ENCODE measurements at places on chromosomes 1 and 21.
A peak's percentile ranks its signal among the peaks of the same experiment; 100 is the strongest.

DNA sequence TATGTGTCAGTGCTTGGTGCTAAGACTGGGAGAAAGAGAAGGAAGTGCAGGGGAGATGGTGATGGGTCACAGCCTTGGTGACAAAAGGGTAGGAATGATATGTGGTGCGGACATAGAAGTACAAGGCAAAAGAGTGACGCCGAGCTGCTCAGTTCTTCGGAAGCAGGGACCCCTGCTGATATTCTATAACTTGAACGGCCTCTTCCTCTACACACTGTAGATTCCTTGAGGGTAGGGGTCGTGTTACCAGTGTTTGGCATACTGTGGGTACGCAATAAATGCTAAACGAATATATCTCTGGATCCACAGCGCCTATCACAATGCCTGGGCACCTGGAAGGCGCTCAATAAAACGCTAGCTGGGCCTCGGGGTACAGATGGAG, 488 bp downstream of the DBT start:
- no peak for DNase-seq

- no peak for DNase-seq
Measured at GRCh38 chr1:182389619-182390047, 2.0 kb downstream of the GLUL start.

DNA sequence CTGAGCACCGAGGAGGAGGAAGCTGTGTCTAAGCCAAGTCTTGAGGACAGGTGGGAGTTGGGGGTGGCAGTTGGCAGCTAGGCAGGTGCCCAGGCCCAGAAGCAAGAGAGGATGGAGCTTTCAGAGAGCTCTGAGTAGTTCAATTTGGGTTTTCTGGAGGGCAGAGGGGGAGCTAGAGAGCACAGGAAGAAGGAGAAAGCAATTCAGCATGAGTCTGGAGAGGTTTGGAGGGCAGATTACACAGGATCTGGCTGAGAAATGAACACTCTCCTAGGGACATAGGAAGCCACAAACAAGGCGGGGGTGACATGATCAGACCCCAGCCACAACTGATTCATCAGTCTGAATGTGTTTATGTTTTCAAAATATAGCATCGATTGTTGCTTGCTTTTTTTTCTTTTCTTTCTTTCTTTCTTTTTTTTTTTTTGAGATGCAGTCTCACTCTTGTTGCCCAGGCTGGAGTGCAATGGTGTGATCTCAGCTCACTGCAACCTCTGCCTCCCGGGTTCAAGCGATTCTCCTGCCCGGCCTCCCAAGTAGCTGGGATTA, 23.8 kb downstream of the PTPRF start:
- no peak for DNase-seq

GRCh38 chr21:25573409-25574206, 33.7 kb downstream of the MRPL39 start:
- peak; percentile 48 for DNase-seq

GRCh38 chr1:197808880-197809279, 33.6 kb upstream of the DENND1B start:
- DNase-seq, result no peak

DNA sequence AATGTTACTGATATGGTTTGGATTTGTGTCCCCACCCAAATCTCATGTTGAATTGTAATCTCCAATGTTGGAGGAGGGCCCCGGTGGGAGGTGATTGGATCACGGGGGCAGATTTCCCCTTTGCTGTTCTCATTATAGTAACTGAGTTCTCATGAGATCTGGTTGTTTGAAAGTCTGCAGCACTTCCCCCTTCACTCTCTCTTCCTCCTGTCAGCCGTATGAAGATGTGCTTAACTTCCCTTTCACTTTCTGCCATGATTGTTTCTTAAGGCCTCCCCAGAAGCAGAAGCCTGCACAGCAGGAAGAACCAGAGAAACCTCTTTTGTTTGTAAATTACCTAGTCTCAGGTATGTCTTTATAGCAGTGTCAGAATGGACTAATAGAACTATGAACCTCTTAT, 28.4 kb downstream of the TRIM33 start:
- no peak for DNase-seq

DNA sequence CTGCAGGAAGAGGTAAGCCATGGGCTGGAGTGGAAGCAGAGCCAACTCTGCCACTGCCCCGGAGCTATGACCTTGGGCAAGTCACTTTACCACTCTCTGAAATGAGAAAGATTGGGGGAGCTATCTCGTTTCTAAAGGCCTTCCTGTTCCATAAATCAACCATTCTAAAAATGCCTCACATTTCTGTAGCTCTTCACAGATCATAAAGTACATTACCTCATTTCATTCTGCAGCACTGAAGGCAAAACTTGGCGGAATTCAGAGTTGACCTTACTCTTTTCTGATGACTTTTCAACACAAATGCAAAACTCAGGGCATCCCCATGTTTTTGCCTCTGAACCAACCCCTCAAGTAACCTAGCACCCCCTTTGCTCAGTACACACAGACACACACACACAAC, 404.0 kb upstream of the NFIA start:
- no peak for DNase-seq

DNA sequence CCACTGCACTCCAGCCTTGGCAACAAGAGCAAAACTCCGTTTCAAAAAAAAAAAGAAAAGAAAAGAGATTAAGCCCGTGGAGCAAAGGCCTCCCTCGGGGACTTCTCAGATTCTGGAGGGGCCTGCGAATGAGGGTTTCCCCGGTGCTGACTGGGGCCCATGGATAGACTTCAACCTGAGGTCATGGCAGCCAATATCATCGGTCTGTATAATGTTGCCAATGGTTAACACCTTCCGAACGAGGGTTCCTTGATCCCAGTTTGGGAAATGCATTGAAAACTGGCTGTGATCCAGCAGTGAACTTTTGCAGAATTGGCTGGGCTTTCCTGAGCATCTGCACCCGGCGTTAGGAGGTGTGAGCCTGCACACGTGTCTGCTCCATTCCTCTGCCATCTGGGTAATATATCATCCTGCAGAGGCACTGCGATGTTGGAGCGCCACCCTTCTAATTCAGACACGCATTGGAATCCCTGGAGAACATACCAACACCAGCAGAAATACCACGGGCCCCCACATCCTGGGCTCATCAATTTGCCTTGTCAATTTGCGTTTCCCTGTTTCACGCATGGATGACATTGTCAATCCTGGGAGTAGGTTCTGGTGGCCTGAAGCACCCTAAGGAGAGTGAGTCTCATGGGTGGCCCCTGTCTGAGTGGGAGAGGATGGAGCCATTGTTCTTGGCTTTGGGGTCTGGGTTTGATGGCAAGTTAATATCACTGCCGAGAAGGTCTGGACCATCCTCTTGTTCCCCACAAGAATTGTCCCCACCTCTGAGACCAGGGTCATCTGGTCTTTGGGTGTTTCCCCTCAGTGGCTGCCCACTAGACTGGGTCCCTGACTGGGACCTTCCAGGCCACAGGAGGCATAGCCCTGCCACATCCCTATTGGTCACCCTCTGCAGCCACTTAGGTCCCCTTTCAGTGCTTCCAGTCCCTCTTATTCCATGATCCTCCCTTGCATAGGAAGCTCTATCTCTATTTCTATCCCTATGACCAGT, 441.0 kb downstream of the PTPRU start:
- no peak for DNase-seq
